ENCODE measurements at places on chromosomes 16 and 17. TPM values are rescaled to one million over a fixed set of nuclear protein-coding genes. Genes with fewer than 3 reads are reported as not detected.

DNA sequence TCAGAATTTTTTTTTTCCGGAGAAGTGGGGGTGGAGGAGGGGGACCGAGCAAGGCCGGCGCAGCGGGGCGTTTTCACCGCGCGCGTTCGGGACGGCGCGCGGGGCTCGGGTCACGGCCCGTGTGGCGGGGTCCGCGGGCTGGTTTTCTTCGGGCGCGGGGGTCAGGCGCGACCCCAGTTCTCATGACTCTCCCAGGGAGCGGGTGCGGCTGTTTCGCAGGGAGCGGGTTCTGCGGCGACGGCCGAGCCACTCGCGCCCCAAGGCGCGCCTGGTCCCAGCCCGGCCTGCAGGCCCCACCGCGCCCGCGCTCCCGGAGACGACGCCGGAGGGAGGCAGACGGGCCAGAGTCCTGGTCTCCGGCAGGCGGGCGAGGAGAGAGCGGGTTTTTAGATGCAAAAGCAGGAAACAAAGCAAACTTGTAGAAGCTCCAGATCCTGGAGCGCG is 1.0 kb downstream of the BAHCC1 start:
- H3K27ac ChIP-seq, result no peak overlapping the region
- H3K27me3 ChIP-seq, result peaks cover 84% of the 10 kb centered on the region
- H3K36me3 ChIP-seq, result no peaks in the 10 kb centered on the region

The JMJD8 gene
- 79.3 TPM for total RNA-seq

The KRT40 gene
- total RNA-seq, result not detected

DNA sequence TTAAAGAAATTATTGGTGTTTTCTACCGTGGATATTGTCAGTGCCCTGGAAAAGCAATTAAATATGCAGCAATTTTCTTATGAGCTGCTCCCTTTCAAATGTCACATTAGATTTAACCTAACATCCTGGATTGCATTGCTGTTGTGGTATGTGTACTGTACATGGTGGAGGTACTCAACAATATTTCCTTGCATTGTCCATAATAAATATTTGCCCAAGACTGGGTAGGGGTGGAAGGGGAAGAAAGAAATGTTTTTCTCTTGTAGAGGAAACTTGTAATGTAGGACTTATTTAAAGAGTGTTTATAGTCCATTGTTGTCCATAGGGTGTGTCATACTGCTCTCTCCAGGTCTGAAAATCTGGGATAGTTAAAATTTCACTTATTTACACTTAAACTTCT is 346.2 kb upstream of the TBX2 start:
- no peak overlapping the region for H3K27ac ChIP-seq
- no peaks in the 10 kb centered on the region for H3K36me3 ChIP-seq
- H3K27me3 ChIP-seq, result no peaks in the 10 kb centered on the region
- no peak overlapping the region for H3K4me3 ChIP-seq
- no peaks in the 10 kb centered on the region for H3K4me1 ChIP-seq

The TP53TG3B gene
- total RNA-seq, result not detected

DNA sequence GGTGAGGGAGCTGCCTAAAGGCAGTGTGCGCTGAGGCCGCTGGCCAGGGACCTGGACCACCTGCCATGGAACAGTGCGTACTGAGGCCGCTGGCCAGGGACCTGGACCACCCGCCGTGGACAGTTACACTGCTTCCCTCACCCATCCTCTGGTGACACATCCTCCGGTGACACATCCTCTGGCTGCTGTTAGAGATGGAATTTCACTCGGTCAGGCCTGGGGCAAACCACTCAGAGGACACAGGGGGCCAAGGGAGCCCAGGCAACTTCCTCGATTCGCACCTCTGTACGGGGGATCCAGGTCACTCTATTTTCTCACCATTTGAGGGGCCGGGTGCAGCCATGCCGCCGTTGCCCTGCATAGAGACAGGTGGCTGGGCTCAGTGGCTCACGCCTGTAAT is 32.4 kb upstream of the RPTOR start:
- no peaks in the 10 kb centered on the region for H3K4me1 ChIP-seq
- no peaks in the 10 kb centered on the region for H3K36me3 ChIP-seq
- H3K4me3 ChIP-seq, result no peak overlapping the region

- no peak overlapping the region for H3K27ac ChIP-seq
- no peak overlapping the region for H3K4me3 ChIP-seq
- peak; percentile 93 for DNase-seq
These were observed 5.5 kb downstream of the GAS2L2 start for GRCh38 chr17:35747540-35748017.

The C16orf95 gene
- 1.2 TPM for total RNA-seq

The CACNG3 gene
- 0.12 TPM for total RNA-seq

DNA sequence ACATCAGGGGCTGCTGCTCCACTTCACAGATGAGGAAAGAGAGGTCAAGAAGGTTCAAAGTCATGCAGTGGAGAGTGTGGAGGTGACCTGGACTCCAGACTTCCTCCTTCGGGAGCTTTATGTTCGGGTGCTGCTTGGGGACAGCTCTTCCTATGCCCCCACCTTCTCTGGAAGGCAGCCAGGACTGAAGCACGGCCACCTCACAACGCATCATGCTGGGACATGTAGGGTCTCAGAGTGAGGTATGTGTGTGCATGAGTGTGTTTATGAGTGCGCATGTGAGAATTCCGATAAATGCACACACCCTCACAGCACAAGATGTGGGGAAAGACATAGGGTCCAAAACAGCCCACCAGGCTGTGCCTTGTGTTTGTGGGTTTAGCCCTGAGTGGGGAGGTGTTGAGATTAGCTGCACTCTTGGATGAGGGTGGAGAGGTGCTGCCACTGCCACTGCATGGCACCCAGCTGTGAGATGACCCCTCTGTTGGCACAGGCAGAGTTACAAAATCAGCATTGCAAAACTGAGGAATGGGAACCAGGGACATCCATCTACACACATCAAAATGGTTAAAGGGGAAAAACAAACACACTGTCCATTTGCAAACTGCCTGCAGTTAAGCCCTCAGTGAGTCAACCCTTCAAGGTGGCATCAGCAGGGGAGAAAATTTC is 367.4 kb downstream of the SEC14L1 start:
- peaks cover 13% of the 10 kb centered on the region for H3K4me1 ChIP-seq
- H3K36me3 ChIP-seq, result no peaks in the 10 kb centered on the region
- no peak overlapping the region for H3K4me3 ChIP-seq
- DNase-seq, result no peak
- H3K27me3 ChIP-seq, result no peaks in the 10 kb centered on the region

The CLTC gene
- total RNA-seq, result 328 TPM

The MYH11 gene
- 1.0 TPM for total RNA-seq

The GRB7 gene
- total RNA-seq, result 23.1 TPM

- no peak for DNase-seq
- H3K4me3 ChIP-seq, result no peak overlapping the region
- peaks cover 12% of the 10 kb centered on the region for H3K4me1 ChIP-seq
- no peak overlapping the region for H3K27ac ChIP-seq
- no peaks in the 10 kb centered on the region for H3K27me3 ChIP-seq
- no peaks in the 10 kb centered on the region for H3K36me3 ChIP-seq
These were observed 73.2 kb downstream of the CMIP start for GRCh38 chr16:81517629-81518438.

GRCh38 chr16:27311448-27311830 is 2.3 kb upstream of the IL4R start:
- no peaks in the 10 kb centered on the region for H3K36me3 ChIP-seq
- DNase-seq, result no peak
- no peak overlapping the region for H3K27ac ChIP-seq
- peaks cover 17% of the 10 kb centered on the region for H3K27me3 ChIP-seq

- no peaks in the 10 kb centered on the region for H3K36me3 ChIP-seq
- H3K27me3 ChIP-seq, result no peaks in the 10 kb centered on the region
- H3K27ac ChIP-seq, result no peak overlapping the region
- H3K4me3 ChIP-seq, result no peak overlapping the region
These were observed 37.5 kb downstream of the IL21R start for GRCh38 chr16:27439271-27440018.

The CDRT15L2 gene
- not detected for total RNA-seq

GRCh38 chr17:58072862-58073261 is 10.4 kb upstream of the DYNLL2 start:
- no peak overlapping the region for H3K4me3 ChIP-seq
- H3K4me1 ChIP-seq, result no peaks in the 10 kb centered on the region
- no peak overlapping the region for H3K27ac ChIP-seq
- no peaks in the 10 kb centered on the region for H3K27me3 ChIP-seq
- no peak for DNase-seq

GRCh38 chr17:76527430-76528111 is 9.9 kb downstream of the CYGB start:
- H3K36me3 ChIP-seq, result no peaks in the 10 kb centered on the region
- DNase-seq, result peak; percentile 85
- peaks cover 5% of the 10 kb centered on the region for H3K27me3 ChIP-seq
- no peak overlapping the region for H3K27ac ChIP-seq

GRCh38 chr17:72004611-72005331 is 116.0 kb upstream of the SOX9 start:
- H3K27ac ChIP-seq, result no peak overlapping the region
- no peak overlapping the region for H3K4me3 ChIP-seq
- peak; percentile 10 for DNase-seq
- no peaks in the 10 kb centered on the region for H3K27me3 ChIP-seq
- H3K4me1 ChIP-seq, result 0 out of 2 replicates have a peak, but pooled peaks cover 3% of the 10 kb centered on the region

- H3K4me3 ChIP-seq, result no peak overlapping the region
- H3K27me3 ChIP-seq, result peaks cover 19% of the 10 kb centered on the region
- H3K27ac ChIP-seq, result no peak overlapping the region
- no peaks in the 10 kb centered on the region for H3K36me3 ChIP-seq
These were observed 5.4 kb downstream of the GAS7 start for GRCh38 chr17:10192972-10193371.

GRCh38 chr17:44144966-44145739 is 3.4 kb downstream of the HROB start:
- peaks cover 23% of the 10 kb centered on the region for H3K36me3 ChIP-seq
- DNase-seq, result no peak
- no peaks in the 10 kb centered on the region for H3K4me1 ChIP-seq
- no peak overlapping the region for H3K27ac ChIP-seq
- H3K4me3 ChIP-seq, result no peak overlapping the region
- no peaks in the 10 kb centered on the region for H3K27me3 ChIP-seq

DNA sequence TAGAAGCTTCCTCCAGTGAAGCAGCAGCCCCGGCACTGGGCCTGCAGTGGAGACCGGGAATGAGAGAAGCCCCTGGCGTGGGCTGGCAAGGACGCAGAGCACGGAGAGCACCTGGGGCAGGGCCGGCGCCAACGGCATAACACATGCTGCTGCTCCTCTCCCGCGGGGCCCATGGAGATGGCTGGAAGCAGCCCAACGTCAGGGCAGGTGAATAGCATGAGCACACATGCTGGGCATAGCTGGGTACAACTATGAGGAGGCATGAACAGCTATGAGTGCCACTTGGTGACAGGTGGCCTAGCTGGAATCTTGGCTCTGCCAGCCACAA is 46.4 kb downstream of the IRF8 start:
- H3K4me3 ChIP-seq, result no peak overlapping the region
- no peaks in the 10 kb centered on the region for H3K27me3 ChIP-seq
- no peak for DNase-seq
- no peak overlapping the region for H3K27ac ChIP-seq
- H3K36me3 ChIP-seq, result no peaks in the 10 kb centered on the region

DNA sequence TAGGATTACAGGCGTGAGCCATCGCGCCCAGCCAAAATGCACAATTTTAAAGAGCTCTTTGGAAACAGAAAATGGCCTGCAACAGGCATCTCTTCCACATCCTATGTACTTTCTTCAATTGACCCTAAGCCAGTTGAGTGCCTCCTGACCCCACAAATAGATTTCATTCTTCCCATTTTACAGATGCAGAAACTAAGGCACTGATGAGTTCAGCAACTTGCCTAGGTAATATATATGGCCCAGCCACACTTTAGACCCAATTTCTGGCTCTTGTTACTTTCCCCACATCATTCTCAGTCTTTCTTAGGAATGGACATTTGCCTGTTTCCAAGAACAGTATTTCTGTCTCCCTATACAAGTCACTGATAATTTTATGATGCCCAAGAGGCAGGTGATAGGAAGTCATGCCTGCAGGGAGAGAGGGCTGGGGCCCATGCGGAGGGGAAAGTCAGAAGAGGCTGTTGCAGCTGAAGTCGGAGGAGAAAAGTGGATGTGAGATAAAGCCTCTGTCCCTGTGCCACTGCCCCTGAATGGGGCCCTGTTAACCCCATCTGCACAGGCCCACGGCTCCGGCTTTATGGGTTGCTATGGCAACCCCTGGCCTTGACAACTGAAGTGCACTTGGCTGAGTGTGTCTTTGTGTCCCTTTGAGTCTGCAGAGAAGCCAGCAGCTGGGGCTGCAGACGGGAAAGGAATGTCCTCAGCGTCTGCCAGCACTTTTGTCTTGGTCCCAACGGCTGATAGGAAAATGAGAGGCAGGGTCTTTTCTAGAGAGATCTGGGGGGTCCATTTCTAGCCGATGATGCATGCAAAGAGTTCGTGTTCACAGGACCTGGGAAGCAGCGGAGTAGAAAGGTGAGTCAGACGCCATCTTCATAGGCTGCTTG is 45.9 kb downstream of the ABAT start:
- peak overlapping the region; percentile 55 for H3K27ac ChIP-seq
- peak; percentile 76 for DNase-seq
- H3K27me3 ChIP-seq, result no peaks in the 10 kb centered on the region
- no peak overlapping the region for H3K4me3 ChIP-seq

DNA sequence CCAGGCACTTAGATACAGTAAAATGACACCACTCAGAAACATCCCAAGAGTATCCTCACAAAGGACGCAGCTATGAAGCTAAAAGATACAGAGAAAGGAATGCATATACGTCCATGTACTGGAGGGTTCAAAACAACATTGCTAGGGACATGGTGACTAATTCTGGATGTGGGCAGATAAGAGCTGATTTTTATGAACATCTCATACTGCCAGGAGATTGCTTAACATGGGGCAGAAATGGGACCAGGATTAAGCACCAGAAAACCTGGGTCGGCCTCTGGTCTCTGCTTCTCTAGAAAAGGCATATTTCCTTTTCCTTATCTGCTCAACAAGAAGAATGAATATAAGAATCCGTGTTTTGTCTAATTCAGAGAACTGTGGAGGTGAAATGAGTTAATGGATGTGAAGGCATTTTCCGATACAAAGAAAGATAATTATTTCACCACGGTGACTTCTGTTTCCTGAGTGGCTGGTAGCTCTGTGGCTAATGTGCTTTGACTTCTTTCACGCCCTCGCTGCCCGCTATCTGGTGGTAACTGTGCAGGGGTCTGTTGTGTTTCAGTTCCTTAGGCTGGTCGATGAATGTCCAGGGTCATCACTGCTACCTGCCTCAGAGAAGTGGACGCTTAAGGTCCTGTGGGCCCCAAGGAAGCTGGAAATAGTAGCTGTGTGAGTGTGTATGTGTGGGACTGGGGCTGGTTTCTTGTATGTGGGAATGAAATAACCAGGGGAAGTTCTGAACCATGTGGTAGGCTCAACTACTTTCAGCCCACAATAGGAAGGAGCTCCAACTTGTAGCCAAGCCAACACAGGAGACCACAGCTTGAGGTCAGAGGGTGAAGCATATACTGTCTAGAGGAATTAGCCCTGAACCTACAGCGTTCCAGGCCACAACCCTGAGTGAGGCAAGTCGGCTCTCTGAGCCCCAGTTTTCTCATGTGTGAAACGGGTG is 15.8 kb upstream of the CCL5 start:
- H3K27ac ChIP-seq, result no peak overlapping the region
- no peaks in the 10 kb centered on the region for H3K4me1 ChIP-seq
- H3K36me3 ChIP-seq, result no peaks in the 10 kb centered on the region

- H3K4me1 ChIP-seq, result peaks cover 14% of the 10 kb centered on the region
- no peak overlapping the region for H3K4me3 ChIP-seq
- H3K36me3 ChIP-seq, result peaks cover 8% of the 10 kb centered on the region
- H3K27ac ChIP-seq, result no peak overlapping the region
- H3K27me3 ChIP-seq, result no peaks in the 10 kb centered on the region
These were observed 64.0 kb downstream of the TBC1D16 start for GRCh38 chr17:79971651-79972050.

GRCh38 chr16:58000706-58001676 is at the start of gene USB1:
TSS of gene USB1 (plus strand) at chr16:58001407. CDS start at chr16:58001484, 77 bp downstream.
- H3K27ac ChIP-seq, result peak within 1 kb of the TSS; percentile 74
- peaks cover 8% of the 10 kb centered on the region for H3K4me1 ChIP-seq
- no peaks in the 10 kb centered on the region for H3K27me3 ChIP-seq
- peak within 1 kb of the TSS; percentile 95 for H3K4me3 ChIP-seq
- H3K36me3 ChIP-seq, result peaks cover 8% of the 10 kb centered on the region
